LHCN-M2 (cell line): ENCODE measurements at places on chromosomes 2 and 18. TPM values are rescaled to one million over a fixed set of nuclear protein-coding genes. Genes with fewer than 3 reads are reported as not detected.

Gene DAW1
- 0.23 and 0.32 TPM in 2 replicates for total RNA-seq

Gene CCL20
- total RNA-seq = 1.3 and 2.3 TPM in 2 replicates

Gene C1QL2
- total RNA-seq = not detected in 2 replicates

Gene CGREF1
- total RNA-seq = 0.69 and 1.6 TPM in 2 replicates

Gene ANKRD30B
- 1.1 and 1.4 TPM in 2 replicates for total RNA-seq

Gene STK16
- 22.3 and 27.1 TPM in 2 replicates for total RNA-seq

Gene MRPL53
- total RNA-seq = 23.7 and 26.7 TPM in 2 replicates

Gene RNF181
- total RNA-seq = 235 and 236 TPM in 2 replicates

Gene HYCC2
- 3.6 and 3.7 TPM in 2 replicates for total RNA-seq

Gene MAL
- not detected in 2 replicates for total RNA-seq

Gene HOXD10
- total RNA-seq = not detected in 2 replicates

Gene SLC38A11
- total RNA-seq = not detected in 2 replicates

Gene CYP27C1
- 0.32 and 0.63 TPM in 2 replicates for total RNA-seq

Gene SP140L
- total RNA-seq = 10.8 and 25.4 TPM in 2 replicates

Gene OR6B2
- not detected in 2 replicates for total RNA-seq

Gene CXCR4
- total RNA-seq = not detected in 2 replicates

Gene PPP1R1C
- total RNA-seq = 1.5 and 2.0 TPM in 2 replicates

Gene CHRNG
- total RNA-seq = 0.83 and 5.5 TPM in 2 replicates

Gene SP140
- 0.34 TPM in 1 of 2 replicates, not detected in the other for total RNA-seq

Gene GKN2
- total RNA-seq = not detected in 2 replicates

Gene PROM2
- 0.06 TPM in 2 replicates for total RNA-seq

Gene AQP12B
- not detected in 2 replicates for total RNA-seq

Gene XDH
- total RNA-seq = 0.06 and 0.51 TPM in 2 replicates

Gene SEMA4C
- total RNA-seq = 91.4 and 118 TPM in 2 replicates

Gene GPR75
- total RNA-seq = 0.51 and 0.92 TPM in 2 replicates

Gene OXER1
- 0.13 and 0.52 TPM in 2 replicates for total RNA-seq

Gene ACKR3
- not detected in 2 replicates for total RNA-seq

Gene SKA1
- 44.1 and 47.3 TPM in 2 replicates for total RNA-seq

Gene CTDSP1
- 69.7 and 74.1 TPM in 2 replicates for total RNA-seq

Gene ALPG
- total RNA-seq = not detected in 2 replicates

Gene BOK
- total RNA-seq = 67.3 and 69.6 TPM in 2 replicates

Gene TMEM150A
- total RNA-seq = 18.9 and 24.4 TPM in 2 replicates

Gene ABCG8
- not detected in 2 replicates for total RNA-seq

Gene DNAH6
- total RNA-seq = not detected in 2 replicates

Gene MMADHC
- total RNA-seq = 155 and 160 TPM in 2 replicates

Gene SERPINB13
- total RNA-seq = not detected in 2 replicates

Gene ABCG5
- total RNA-seq = not detected in 2 replicates

Gene TMEM37
- total RNA-seq = not detected in 2 replicates

Gene PLGLB1
- total RNA-seq = 0.34 and 0.96 TPM in 2 replicates

Gene DARS1
- 97.5 and 98.0 TPM in 2 replicates for total RNA-seq
